Esophagus muscularis mucosa (tissue), 4 donors: ENCODE measurements at places on chromosomes 16 and 17.

- DNase-seq = peak; percentile 88
Measured at GRCh38 chr16:80369138-80369958, 171.4 kb upstream of the DYNLRB2 start.

DNA sequence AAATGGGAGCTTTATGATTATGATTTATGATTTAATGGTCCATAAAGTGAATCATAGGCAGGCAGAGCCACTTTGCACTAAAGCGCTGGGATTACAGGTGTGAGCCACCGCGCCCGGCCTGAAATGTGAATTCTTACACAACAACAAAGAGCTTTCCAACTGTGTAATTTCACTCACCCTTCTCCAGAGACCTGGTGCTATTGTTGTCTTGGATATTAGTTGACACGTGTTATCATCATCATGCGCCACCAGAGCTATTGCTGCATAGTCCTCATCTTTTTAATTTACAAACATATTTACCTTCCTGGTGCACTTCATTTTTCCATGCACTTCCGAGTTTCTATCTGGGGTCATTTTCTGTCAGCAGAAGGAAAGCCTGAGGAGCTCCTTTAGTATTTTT, 4.8 kb upstream of the UTS2R start:
- no peak for DNase-seq

- no peak for DNase-seq
Measured at GRCh38 chr17:61247439-61247838, 152.2 kb upstream of the TBX2 start.

DNA sequence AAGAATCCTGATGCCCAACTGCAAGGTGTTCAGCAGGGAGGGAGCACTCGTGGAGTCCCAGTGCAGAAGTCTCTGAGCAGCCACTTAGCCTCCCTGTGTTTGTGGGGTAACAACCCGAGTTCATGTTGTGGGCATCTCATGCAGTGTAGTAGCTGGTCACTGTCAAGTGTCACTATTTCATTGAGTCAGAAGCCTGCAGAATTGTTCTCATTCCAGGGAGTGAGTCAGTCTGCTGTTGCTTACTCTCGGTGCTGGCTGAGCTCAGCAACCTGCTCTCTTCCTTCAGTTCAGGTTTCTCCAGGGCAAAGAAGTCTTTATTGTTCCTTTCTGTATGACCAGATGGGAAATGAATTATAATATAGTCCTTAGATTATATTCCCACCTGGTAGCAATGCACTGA, 24.1 kb downstream of the HMOX2 start:
- DNase-seq = no peak

DNA sequence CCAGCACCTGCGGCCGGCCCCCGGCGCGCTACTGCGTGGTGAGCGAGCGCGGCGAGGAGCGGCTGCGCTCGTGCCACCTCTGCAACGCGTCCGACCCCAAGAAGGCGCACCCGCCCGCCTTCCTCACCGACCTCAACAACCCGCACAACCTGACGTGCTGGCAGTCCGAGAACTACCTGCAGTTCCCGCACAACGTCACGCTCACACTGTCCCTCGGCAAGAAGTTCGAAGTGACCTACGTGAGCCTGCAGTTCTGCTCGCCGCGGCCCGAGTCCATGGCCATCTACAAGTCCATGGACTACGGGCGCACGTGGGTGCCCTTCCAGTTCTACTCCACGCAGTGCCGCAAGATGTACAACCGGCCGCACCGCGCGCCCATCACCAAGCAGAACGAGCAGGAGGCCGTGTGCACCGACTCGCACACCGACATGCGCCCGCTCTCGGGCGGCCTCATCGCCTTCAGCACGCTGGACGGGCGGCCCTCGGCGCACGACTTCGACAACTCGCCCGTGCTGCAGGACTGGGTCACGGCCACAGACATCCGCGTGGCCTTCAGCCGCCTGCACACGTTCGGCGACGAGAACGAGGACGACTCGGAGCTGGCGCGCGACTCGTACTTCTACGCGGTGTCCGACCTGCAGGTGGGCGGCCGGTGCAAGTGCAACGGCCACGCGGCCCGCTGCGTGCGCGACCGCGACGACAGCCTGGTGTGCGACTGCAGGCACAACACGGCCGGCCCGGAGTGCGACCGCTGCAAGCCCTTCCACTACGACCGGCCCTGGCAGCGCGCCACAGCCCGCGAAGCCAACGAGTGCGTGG, 1.5 kb downstream of the NTN1 start:
- no peak for DNase-seq

GRCh38 chr16:6059671-6060070, 962.1 kb upstream of the EEF2KMT start:
- DNase-seq = no peak

DNA sequence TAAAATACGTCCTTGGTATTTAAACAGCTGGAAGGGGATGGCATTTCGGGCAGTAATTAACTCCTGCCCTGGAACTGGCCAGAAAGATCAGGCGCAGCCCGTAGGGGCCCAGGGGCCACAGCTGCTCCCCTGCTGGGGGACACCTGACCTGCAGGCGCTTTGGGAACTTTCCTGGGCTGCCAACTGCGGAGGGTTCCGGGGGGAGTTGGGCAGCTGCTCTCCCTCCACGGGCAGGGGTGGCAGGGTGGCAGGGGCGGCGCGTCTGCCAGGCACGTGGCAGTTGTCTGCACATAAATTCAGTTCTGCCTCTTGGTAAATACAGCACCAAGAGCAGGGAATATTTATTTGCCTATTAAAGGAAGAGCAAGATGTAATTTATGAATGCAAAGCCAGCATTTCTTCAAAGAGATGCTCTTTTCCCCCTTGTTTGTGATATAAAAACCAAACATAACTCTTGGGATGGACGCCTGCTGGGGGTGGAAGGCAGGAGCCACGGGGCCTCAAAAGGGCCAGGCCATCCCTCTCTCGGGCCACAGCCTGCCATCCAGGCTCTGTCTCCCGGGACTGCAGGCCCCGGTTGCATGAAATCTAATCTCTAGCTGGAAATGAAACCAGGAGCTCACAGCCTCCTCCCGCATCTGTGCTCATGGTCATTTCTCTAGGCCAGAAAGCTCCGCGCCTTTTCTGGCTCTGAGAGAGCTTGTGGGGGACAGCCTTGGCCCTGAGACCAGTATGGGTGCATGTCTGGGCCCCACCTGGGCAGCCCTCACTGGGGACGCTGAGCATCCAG, 29.9 kb upstream of the CHMP6 start:
- no peak for DNase-seq

- no peak for DNase-seq
Measured at GRCh38 chr17:31811101-31811500, 47.9 kb downstream of the COPRS start.

DNA sequence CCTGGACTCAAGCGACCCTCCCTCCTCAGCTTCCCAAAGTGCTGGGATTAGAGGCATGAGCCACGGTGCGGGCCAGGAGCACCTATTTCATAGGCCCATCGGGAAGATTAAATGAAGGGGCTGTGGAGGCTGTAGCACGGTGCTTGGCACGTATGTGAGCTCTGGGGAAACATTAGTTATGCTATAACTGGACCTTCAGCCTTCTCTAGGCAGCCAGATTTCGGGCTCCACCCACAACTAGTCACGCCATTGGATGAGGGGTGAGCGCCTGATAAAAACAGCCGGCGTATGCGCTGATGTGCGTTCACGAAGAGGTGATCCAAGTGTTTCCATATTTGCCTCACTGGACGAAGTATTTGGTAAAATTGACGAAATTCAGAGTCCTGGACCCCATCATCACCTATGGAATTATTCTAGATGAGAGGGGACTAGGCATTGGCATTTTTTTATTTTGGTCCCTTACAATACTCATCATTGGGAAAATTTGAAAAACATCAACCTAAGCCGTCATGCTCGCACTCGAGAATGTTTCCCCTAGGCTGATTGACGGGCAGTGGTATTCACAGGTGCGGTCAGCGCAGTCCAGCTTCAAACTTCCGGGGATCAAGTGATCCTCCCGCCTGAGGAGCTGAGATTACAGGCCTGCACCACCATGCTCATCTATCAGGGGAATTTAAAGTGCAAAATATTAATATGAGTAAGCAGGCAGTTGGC, 1.8 kb upstream of the ANKRD11 start:
- no peak for DNase-seq

GRCh38 chr17:78557598-78558039, 19.6 kb downstream of the DNAH17 start:
- DNase-seq = no peak

- no peak for DNase-seq
Measured at GRCh38 chr17:43966276-43966675, 12.5 kb upstream of the PYY start.

- no peak for DNase-seq
Measured at GRCh38 chr16:12304861-12305596, 328.5 kb downstream of the SNX29 start.

DNA sequence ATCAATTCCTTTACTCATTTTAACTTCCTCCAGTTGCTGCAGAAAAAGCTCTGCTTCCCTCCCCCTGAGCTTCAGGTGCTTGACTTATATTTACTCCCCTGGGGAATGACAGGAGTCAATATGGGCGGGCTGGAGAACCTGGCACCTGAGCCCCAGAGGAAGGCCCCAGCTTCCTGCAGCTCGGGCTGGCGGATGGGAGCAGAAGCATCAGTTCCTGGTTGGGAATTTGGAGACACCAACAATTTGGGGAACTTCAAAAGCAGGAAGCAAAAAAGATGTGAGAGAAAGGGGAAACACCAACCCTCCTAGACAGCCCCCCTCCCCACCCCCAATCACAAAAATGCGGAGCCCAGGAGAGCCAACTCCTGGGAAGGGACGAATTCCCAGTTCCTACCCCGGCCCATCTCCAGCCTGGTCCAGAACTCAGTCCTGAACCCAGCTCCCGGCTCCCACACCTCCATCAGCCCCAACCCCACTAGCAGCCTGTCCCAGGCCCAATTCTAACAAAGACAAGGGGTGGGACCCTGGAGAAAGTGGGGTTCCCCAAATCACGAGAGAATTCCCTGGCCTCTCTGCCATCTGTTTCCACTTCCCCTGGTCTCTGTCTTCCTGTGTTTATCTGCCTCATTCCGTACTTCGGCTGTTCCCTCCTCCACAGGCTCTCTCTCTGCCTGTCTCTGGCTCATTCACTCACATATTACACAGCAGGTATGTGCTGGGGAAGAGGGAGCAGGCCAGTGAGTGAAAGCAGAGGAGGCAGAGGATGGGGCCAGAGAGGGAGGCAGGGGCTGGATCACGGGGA, 16.2 kb upstream of the ASGR2 start:
- no peak for DNase-seq

- no peak for DNase-seq
Measured at GRCh38 chr17:5272322-5272721, 9.8 kb upstream of the RABEP1 start.

- DNase-seq = no peak
Measured at GRCh38 chr16:12213180-12213579, 236.6 kb downstream of the SNX29 start.

DNA sequence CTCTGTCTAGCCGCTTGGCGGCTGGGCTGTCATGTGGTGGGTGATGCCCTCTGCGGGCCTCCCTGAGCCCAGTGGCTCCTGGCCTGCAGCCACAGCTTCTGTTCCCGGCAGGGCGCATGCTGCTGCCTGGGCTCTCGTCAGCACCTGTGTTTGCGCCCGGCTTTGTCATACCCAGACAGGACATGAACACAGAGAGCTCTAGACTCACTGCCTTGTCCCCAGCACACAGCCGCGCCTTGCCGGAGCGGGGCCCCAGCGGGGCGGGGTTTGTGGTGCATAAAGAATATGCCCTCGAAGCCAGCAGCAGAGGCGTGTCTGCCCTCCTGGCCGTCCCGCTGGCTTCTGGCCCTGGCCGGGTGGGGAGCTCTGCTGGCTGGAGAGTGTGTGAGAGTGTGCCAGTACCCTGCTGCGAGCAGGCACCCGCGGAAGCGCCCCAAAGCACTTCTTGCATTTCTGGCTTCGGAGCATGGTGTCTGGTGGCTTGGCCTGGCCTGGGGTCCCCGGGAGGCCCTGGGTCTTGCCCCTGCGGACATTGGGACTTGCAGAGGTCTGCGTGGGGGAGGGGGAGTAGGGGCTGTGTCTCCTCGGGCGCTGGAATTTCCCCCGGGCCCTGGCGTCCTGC, 14.4 kb downstream of the ASPSCR1 start:
- no peak for DNase-seq

DNA sequence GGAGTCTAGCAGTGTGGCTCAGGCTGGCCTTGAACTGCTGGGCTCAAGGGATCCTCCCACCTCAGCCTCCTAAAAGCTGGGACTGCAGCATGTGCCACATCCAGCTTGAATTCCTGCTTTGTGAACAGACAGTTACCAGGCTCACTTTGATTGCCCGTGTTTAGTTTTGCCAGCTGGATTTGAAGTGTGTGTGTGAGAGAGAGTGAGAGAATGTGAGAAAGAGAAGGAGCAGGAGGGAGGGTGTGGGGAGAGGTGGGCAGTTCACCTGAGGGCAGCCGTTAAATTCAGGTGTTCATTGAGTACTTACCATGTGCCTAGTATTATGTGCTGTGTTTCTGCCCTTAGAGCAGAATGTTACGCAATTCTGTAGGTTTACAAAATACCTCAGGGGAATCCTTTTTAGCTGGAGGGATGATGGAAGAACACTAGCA, 4.7 kb downstream of the DUSP14 start:
- DNase-seq = no peak

DNA sequence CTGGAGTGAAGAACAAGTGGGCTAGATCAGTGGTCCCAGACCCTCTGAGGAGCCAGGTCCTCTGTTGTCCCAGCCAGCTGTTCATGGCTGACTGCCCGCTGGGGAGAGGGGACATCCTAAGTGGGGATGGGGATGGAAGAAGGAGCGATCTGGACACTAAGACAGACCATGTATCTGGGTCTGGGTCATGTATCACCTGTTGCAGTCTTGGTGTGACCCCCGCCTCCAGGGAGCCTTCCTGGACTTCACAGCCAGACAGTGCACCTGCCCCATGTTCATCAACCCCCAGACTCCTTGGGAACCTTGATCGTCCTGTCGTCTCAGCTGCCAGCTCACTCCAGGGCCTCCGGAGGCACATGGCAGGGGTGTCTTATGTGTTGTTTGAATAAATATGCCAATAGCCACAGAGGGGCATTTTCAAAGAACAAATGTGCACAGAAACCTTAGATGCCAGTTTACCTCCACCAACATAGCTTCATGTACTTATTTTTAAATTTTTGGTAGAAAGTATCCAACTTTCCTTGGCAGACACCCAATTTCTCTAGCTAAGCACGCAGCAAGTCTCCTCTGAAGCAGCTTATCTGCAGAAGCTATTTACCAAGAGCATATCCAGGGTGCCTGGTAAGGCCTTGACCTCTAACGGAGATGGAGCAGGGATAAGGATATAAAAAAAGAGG, 43.2 kb downstream of the CRISPLD2 start:
- no peak for DNase-seq

- no peak for DNase-seq
Measured at GRCh38 chr16:86818671-86819532, 240.6 kb downstream of the FOXL1 start.

- DNase-seq = no peak
Measured at GRCh38 chr16:69373019-69373418, 12.8 kb downstream of the TERF2 start.

DNA sequence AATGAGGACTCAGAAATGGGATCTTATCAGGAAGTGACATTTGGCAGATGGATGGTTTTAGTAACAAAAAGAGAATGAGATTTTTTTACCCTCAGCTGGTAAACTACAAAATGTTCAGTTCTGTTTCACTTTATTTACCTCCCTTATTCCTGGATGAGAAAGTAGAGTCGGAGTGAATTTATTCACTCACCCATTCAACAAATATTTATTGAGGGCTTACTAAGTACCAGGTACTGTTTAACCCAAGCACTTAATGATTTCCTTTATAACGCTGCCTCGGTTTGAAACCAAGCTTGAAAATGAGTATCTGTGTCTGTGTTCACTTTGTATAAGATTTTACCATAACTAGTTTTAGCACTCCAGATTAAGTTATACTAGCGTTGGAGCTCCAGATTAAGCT, 38.1 kb downstream of the CDRT15 start:
- DNase-seq = no peak

GRCh38 chr17:39634384-39634871, 2.5 kb upstream of the STARD3 start:
- DNase-seq = no peak

- DNase-seq = no peak
Measured at GRCh38 chr17:62444063-62444462, 20.4 kb downstream of the METTL2A start.
